CD4-positive, alpha-beta memory T cell (primary cell): ENCODE measurements at places on chromosomes 2 and 18. TPM values are rescaled to one million over a fixed set of nuclear protein-coding genes. Genes with fewer than 3 reads are reported as not detected.

DNA sequence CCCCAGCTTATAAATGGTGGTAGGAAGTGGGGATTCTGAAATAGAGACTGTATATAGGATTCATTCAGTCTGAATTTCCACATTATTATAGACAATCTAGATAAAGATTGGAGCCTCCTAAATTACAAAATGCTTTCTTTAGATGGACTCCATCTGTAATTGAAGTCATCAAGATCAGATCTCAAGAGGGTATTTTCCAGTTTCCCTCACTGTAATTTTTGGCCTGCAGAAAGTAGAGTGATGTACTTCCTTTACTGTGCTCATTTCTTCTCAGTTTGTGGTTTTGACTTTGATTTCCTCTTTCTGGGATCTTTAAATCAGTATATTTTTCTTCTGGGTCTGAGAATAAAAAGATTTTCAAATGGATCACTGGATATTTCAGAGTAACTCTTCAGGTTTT lies 7.2 kb downstream of the BABAM2 start:
- DNase-seq: no peak

DNA sequence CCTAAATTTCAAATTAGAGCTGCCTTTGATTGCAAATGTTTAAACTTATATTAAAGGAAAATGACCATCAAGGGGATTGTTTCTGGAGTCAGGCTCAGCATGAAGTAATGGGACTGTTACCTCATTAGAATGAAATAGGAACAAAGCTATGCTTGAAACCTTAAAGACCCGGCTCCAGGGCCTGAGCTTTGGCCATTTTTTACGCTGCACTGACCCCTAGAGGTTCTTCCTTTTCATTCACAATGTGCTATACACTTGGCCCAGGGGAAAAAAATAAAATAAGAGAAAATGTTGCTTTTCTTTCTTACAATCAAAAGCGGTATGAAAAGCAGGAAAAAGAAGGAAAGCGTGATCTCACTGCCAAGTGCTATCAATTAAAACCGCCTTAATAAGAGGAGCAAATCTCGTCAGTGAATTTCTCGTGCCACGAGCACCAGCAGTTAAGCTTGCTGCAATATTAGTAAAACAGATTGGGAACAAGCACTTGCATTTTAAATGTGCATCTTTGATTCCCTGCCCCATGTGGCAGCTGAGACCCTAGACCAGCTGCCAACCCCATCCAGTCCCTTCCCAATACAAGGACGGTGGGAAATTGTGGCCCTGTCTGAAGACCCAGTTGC lies 96.6 kb downstream of the MBD2 start:
- DNase-seq: no peak

- no peak for DNase-seq
Observed at GRCh38 chr2:25178976-25179375, 10.6 kb upstream of the POMC start.

DNA sequence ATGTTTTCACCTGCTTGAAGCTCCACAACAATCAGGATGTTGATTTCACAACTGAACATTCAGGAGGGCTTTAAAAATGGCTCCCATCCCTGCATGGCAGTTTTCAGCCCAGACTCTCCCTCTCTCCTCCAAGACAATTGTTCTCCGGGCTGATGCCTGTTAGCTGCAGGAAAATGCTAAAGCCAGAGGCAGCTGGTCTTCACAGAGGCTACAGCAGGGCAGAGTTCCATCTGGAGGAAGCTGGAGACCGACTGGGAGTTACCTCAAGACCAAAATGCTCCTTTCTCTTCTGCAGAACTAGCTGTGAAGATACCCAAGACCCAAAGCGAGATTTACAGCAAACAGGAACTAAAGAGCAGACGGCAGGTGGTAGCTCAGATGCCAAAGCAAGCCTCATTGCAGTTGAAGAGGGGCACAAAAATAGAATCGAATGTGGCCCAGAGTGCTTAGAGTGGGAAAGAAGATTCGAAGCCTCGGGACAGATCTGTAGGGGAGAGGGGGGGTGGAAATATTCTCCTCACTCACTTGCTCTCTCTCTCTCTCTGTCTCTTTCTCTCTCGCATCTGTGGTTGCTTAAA lies 423.6 kb downstream of the ZNF521 start:
- no peak for DNase-seq

- DNase-seq: no peak
Observed at GRCh38 chr18:34031810-34032209, 192.9 kb downstream of the NOL4 start.

- DNase-seq: no peak
Observed at GRCh38 chr2:53631313-53632125, 136.1 kb upstream of the CHAC2 start.

DNA sequence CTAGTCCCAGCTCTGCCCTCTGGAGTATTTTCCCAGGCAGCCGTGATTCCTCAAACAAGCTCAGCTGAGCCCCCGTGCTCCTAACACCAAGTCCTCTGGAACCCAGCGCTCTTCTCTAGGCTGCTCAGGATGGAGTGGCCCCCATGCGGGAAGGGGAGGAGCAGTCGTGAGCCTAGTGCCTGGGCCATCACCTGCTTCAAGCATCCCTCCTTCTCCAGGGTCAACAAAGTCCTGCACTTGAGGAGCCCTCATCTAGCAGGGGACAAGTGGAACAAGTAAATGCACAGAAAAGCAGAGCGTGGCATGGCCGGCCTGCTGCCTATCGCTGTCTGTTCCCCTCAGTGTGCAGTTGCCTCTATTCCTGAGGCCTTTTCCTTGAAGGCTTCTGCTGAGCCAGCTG lies 168.6 kb downstream of the INHBB start:
- no peak for DNase-seq

MRO gene
- total RNA-seq: not detected
